ENCODE measurements at places on chromosomes 1 and 21. TPM values are rescaled to one million over a fixed set of nuclear protein-coding genes. Genes with fewer than 3 reads are reported as not detected.

DNA sequence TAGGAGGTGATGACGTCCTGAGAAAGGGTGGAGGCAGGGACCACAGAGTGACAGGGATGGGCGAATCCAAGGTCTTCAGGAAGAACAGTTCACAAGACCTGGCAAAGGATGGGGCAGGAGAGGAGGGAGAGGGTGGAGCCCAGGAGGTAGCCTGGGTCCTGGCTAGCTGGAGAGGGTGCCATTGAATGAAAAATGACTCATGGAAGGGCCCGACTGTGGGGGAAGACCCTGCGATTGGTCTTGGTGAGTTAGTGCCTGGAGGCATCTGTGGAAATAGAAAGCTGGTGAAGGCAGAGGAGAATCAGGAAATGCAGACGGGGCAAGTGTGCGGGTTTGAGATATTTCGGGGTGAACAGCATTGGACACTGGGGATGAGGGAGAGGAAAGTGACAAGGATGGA is 60.3 kb upstream of the SLC45A1 start:
- DNase-seq: no peak

GRCh38 chr1:153552335-153552734 is 3.3 kb upstream of the S100A3 start:
- DNase-seq: no peak

Gene AQP10
- 0.85 TPM for polyA plus RNA-seq

DNA sequence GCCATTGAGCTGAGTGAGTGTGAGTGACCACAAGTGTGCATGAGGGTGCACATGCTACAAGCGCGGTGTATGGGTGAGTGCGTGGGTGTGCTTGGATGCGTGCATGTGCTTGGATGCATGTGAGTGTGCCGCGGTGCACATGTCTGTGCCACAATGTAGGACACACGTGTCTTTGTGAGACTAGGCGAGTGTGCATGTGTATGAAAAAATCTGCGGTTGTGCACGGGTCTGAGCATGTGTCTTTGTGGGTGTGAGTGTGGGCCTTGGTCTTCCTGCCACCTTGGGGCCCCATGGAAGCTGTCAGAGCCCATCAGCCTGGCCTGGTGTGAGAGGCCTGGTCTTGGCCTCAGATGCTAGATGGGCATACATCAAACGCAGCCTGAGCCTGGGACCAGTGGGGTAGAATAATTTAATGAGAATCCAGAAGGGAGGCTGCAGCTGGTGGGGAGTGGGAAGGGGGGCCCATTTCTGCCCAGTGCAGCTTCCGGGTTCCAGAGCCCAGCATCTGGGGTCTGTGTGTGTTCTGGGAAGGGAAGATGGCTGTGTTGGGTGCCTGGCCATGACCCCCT is 103.9 kb upstream of the SLC2A1 start:
- DNase-seq: no peak

DNA sequence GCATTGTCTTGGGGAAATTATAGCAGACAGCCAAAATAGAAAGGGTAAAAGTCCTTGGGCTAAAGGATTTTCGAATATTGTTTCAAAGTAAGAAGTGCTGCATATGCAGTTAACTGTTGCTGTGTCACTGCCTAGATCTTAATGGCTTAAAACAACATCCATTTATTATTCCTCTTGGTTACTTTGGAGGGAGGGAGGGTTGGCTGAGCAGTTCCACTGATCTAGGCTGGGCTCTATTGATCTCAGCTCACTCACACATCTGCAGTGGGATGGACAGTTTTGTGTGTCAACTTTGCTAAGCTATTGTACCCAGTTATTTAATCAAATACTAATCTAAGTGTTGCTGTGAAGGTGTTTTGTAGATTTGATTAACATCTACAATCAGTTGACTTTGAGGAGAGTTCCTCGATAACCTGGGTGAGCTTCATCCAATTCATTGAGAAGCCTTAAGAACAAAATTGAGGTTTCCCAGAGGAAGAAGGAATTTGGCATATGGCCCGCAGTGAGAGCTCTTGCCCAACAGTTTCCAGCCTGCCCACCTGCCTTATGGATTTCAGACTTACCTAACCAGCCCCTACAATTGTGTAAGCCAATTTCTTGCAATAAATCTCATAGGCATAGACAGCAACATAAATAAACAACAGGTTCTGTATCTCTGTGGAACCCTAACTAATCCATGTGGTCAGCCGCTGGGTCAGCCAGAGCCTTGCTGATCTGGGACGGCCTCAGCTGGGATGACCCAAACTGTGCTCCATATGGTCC is 187.3 kb downstream of the AK5 start:
- no peak for DNase-seq

GRCh38 chr1:115437196-115437595 is 99.1 kb upstream of the NGF start:
- no peak for DNase-seq

Gene RBM11
- polyA plus RNA-seq: 0.37 TPM

Gene KRTAP19-1
- polyA plus RNA-seq: 0.44 TPM

DNA sequence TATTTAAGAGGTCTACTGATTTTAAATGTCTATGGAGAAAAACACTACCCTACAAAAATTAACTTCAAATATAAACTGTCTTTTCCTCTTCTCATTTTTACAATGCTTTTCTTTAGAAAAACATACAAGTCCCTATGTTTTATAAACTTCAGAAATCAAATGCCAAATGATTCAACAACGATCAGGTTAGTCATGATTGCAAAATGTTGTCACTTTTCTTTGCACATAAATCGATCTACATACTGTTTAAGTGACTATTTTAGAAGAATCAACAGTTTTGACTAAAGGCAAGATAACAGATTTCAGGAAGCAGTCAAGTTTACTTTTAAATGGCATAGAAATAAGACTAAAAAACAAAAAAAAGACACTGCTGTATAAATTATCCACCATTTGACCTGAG is 168.7 kb downstream of the GPATCH2 start:
- no peak for DNase-seq

DNA sequence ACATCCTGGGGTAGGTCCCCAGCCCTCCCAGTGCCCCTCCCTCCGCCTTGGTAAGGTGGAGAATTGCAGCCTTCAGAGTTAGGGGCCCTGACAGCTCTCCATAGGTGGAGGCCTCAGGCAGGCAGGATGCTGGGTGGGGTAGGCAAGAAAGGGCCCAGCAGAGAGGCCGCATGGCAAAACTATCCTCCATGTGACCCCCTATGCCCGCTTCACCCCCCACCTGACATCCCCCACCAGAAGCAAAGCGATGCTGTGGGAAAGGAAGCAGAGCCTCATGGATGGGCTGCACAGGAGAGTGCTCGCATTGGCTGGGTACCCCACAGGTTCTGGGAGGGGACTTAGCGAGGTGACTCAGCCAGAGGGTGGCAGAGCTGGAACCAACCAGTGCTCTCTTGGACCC is 1.6 kb downstream of the S100A9 start:
- DNase-seq: no peak

Gene TMPRSS15
- polyA plus RNA-seq: not detected

Gene C1orf185
- not detected for polyA plus RNA-seq

GRCh38 chr1:9183441-9183840 is 51.1 kb upstream of the H6PD start:
- no peak for DNase-seq

Gene SELENON
- polyA plus RNA-seq: 13.4 TPM

Gene RCSD1
- 0.03 TPM for polyA plus RNA-seq

DNA sequence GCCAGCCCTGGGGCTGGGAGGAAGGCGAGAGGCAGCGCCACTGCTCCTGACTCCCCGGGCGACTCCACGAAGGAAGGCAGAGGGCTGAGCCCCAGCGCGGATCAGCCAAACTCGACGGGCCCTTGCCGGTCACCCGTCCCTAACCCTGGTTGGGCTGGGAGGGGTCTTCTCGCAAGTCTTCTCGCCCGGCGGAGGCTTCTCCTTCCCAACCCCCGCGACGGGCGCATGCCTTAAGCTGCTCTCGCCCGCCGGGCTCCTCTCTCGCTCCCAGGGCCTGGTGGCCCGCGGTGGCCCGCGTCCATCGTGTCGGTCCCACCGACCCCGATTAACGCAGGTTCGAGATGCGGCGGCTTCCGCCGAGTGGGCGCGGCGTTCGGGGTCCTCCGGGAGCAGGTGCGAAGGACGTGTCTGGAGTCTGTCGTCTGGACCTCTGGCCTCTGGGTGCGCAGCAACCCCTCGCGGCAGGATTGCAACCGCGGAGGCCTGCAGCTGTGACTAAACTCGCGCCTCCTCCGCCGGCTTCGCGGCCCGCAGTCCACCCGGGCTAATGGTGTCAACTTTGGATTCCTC is 29.0 kb upstream of the PPM1J start:
- no peak for DNase-seq

Gene PROK1
- not detected for polyA plus RNA-seq

- DNase-seq: no peak
These were observed 163.7 kb downstream of the ROR1 start for GRCh38 chr1:63937461-63938022.

- DNase-seq: no peak
These were observed 114.7 kb downstream of the KCNH1 start for GRCh38 chr1:211019266-211019665.

DNA sequence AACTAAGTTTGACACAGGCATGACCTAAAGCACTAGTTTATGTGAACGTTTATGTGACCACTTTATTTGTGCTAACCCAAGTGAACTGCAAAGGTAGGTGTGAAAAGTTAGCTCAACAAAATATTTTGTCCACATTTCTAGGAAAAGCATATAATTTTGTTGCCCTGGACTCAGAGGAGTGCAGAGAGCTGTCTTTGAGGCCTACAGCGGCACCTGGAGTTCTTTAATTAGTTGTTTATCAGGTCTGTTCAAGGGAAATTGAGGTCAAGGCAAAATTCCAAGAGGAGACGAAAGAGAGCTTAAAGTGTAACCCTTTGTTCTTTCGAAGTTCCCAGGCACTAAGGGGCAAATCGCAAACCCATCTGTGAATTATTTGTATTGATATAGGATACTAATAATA is 1.3 kb downstream of the GIPC2 start:
- no peak for DNase-seq

- DNase-seq: no peak
These were observed 97.5 kb downstream of the LRIG2 start for GRCh38 chr1:113170519-113170918.

GRCh38 chr1:5910666-5911065 is 81.6 kb downstream of the NPHP4 start:
- no peak for DNase-seq

Gene ADORA1
- 0.10 TPM for polyA plus RNA-seq

Gene ITLN1
- polyA plus RNA-seq: not detected

DNA sequence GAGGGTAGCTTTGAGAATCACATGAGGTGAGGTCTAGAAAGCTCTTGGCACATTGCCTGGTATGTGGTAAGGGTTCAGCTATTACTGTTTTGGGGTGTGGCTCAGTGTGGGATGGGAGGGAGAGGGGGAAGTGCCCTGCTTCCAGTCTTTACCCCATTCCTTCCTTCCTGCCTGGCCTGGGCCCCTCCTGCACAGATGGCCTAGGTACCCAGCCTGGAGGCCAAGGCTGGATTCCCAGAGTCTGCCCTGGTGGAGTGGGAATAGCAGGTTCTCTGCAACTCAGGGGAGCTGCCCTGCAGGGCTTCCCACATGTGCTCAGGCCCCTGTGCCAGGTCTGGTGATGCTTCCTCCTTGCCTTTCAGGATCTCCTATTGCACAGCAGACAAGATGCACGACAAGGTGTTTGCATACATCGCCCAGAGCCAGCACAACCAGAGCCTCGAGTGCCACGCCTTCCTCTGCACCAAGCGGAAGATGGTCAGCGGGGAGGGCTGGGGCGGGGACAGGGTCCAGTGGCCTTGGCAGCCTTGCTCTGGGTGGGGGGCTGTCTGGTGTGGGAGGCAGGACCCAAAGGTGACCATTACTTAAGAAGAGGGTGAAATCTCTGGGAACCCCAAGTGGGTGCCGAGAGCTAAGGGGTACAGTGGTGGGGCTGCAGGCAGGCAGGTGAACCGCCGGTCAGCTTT is 13.5 kb downstream of the LDLRAP1 start:
- peak; percentile 71 for DNase-seq

GRCh38 chr1:72140222-72140621 is 142.1 kb downstream of the NEGR1 start:
- no peak for DNase-seq

DNA sequence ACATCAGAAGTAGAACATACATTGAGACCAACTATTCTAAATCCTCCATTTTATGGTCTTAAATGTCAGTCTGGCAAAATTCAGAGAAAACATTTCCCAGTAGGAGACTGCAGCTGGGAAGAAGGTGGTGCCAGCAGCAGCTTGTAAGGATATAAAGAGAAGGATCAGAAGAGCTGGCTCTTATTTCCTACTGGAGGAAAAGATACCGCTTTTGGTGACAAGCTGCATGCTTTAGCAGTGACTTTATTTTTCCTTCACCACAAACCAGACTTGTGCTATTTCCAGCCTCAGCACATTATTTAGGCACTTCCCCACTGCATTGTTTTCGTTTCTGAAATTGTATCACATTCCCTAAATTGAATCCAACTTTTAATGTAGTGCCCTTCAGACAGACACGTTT is 28.4 kb downstream of the RNF11 start:
- peak; percentile 38 for DNase-seq

GRCh38 chr1:88736633-88737248 is 52.7 kb downstream of the PKN2 start:
- DNase-seq: peak; percentile 2

- no peak for DNase-seq
These were observed 10.7 kb upstream of the LAPTM5 start for GRCh38 chr1:30768159-30768829.

GRCh38 chr1:31681415-31681814 is 22.4 kb downstream of the COL16A1 start:
- DNase-seq: no peak

DNA sequence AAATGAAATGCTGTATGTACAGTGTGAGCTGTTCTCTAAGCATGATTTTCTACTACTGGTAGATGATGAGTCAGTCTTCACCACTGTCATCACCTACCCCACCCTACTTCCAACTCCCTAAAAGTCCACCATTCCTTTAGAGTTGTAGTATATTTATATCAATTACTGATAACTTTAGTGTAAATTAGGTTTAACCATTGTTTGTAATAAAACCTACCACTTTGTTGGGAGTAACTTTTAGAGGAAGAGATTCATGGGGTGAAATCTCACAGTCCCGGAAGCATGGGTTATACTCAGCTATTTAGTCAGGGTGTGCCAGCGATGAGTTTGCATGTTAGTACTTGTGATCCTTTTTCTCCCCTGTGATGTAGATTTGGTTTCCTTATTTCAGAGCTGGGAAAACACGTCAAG is 17.1 kb downstream of the MORC3 start:
- DNase-seq: peak; percentile 45

DNA sequence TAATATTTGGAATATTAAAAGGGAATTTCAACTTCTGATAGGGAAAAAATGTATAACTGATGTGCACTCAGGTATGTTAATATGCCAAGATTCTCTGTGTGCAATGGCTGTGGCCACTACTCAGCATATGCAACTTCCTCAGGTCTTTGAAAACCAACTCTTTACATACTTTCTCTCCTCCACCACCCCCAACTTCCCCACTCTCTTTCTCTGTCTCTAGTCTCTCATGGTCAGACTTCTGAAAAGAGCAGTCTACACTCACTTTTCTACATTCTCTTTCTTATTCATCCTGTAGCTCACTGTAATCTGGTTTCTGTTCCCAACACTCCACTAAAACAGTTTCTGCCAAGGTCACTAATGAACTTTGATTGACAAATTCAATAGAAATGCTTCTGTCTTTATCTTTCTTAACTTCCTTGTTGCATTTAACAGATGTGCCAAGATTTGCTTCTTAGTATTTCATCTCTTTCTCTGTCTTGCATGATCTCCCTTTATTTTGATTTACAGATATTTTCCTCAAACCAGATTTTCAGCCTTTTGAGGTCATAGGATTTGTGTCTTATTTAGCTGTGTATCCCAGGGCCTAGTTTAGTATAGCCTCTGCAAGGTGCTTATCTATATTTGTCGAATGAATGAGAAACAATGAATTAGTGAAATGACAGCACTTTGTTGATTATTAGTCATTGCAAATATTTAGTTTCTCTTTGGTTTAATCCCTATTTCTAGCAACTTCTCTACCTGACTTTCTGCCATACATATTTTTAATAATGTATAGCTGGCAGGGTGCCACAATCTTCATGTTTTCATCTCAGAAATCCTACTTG is 168.9 kb downstream of the LMO4 start:
- no peak for DNase-seq
